ENCODE measurements at places on chromosomes 16 and 17.

DNA sequence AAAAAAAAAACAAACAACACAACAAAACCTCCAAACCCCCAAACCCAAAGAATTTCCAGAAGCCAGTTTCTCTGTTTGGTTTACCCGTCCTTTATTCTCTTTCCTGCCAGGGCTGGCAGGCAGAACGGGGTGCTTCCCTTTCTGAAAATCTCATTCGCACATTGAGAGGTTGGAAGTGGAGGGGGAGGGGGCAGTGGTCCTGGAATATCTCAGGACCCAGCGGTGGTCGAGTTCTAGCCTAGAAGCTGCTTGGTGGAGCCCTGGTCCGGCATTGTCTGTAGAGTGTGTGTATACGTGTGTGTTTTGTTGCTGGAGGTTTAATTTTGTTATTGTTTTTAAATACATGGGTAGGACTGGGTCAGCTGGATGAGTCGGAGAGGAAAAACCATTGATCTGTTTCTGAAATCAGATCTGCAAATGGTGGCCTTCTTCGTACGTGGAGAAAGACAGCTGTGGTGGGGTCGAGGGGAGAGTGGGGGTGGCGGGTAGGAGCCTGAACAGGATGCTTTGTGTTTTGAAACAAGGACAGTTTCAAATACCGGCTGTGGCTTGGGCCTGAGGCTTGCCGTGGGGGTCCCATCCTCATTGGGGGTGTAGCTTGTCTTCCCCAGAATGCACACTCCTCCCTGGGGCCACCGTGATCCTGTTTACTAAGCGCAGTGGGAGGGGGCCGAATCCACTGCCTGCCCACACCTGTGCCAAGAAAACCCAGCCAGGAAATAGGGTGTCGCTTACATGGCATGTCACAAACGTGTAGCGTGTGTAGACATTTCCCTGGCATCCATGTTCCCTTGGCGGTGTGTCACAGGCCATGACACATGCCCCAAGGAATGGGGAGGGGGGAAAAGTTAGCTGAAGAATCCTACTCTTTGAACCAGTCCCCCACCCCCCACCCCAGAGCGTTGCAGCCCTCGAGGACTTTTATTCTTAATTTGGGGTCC lies 1.6 kb downstream of the CMIP start:
- peak; percentile 37 for DNase-seq

DNA sequence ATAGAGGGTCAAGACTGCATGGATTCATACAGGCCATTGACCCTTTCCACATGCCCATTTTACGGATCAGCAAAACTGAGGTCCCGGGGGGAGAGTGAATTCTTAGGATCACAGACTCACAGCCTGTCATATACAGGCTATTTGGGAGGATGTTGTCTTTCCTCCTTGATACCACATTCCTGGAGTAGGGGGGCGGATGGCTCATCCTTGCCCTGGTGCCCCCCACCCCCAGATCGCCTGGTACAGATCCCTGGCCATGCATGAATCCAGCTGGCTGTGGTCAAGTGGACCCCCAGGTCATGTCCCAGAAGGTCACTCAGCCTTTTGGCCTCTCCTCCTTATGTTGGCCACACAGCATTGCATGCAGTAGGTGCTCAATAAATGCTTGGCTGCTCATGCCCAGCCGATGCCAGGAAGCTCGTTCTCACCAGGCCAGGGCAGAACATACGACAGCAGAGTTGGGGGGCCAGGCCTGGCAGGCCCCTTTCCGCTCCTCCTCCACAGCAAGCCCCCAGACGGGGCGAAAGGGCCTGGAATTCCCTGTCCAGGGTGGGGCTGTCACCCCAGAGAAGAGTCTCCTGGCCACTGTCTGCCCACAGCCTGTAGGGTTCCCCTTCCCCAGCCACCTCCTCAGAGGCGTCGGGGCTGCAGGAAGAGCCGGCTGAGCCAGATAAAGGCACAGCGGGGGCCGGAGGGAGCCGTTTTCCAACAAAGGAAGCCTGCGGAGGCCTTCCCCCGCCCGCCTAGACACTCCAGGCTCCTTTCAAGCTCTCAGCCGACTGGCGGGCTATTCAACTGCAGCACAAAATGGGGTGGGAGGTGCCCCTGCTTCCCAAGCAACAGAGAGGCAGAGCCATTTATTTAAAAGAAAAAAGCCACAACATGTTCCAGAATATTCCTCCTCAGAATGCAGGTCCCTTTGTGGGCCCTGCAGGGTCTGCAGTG lies 215.7 kb upstream of the CIBAR2 start:
- DNase-seq = no peak

- DNase-seq = peak; percentile 18
Measured at GRCh38 chr17:76793775-76794174, 55.9 kb downstream of the MFSD11 start.

DNA sequence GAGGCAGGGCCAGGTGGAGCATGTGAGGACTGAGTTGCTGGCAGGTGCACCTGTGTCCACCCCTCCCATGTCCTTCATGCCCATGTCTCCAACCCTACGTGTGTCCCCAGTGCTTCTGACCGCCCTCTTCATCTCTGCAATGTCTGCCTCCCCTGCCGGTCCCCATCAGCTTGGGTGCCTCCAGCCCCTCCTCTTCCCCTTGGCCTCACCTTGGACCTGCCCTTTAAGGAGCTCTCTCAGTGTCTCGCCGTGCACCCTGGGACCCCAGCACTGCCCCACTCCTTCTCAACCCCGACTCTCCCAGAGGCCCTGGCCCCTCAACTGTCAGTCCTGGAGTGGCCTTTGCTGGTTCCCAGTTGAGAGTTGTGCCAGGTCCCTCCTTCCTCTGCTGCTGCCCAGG lies 15.0 kb downstream of the RIPOR1 start:
- no peak for DNase-seq

DNA sequence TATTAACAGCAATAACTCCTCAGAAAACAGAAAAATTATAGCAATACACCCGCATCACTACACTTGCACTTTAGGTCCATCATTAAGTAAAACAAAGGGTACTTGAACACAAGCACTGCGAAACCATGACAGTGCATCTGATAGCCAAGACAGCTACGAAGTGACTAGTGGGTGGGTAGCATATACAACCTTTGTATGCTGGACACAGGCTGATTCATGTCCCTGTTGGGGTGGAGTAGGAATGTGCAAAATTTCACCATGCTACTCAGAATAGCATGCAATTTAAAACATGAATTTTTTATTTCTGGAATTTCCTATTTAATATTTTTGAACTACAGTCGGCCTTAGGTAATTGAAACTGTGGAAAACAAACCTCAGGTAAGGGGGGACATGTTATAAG lies 2414.1 kb downstream of the TP53TG3F start:
- DNase-seq = no peak
